ENCODE measurements at places on chromosomes 5 and 9. TPM values are rescaled to one million over a fixed set of nuclear protein-coding genes. Genes with fewer than 3 reads are reported as not detected.

Gene GABRA1
- not detected for total RNA-seq

Gene CCL27
- total RNA-seq, result not detected

Gene AHRR
- 8.8 TPM for total RNA-seq

Gene EGFL7
- 5.6 TPM for total RNA-seq

Gene FOXD4L6
- total RNA-seq, result not detected

Gene DND1
- total RNA-seq, result not detected

Gene IFNA7
- not detected for total RNA-seq

Gene PRDM9
- total RNA-seq, result not detected
